ENCODE measurements at places on chromosomes 3 and 15.
A peak's percentile ranks its signal among the peaks of the same experiment; 100 is the strongest.

DNA sequence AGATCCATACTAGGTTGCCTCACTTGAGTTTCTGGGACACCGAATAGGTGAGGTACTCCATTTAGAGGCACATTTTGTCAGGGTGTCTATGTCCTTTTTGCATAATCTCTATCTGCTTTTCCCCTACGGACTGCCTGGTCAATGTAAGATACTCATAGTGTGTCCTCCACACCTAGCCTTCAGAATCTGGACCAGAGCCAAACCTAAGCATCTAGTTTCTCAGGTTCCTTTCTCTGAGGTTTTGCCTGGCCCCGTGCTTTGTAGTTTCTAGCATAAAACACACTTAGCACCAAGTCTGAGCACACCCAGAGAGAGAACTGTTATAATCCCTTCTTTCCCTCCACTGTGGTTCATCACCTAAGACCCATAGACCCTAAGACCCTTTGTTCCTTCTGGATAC, 105.9 kb upstream of the MLF1 start:
- no peak for DNase-seq

DNA sequence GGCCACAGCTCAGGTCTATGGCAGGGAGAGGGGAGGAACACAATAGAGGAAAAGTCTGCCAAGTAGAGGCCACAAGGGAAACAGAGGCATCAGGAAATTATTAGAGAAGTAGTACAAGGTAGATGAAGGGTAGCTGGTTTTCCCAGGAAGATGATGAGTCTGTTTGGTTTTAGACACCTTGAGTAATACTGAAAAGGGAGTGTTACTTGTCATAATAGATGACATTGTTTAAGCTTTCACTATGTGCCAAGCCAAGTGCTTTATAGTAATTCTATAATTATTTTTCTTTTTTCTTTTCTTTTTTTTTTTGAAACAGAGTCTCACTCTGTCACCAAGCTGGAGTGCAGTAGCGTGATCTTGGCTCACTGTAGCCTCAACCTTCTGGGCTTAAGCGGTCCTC, 13.7 kb downstream of the PXK start:
- no peak for DNase-seq

GRCh38 chr15:68980786-68981185, 33.7 kb upstream of the NOX5 start:
- DNase-seq = no peak

DNA sequence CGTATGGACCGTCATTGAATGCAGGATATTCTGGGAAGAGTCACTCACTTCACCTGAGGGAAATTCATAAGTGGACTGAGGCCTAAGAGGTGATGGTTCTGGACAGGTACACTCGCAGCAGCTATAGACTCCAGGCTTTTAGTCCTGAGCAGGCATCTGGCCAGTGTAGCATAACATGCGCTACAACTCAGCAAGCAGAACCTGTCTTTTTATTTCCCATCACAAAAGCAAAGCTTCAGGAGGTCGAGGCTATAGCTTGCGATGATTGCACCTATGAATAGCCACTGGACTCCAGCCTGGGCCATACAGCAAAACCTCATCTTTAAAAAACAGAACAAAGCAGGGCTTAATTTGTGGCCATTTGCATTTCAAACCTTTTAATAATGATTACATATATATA, 185.8 kb downstream of the KCNH8 start:
- no peak for DNase-seq

- DNase-seq = peak; percentile 74
Measured at GRCh38 chr3:49813497-49814174, at the start of gene UBA7. Gene UBA7, minus strand, starts transcription at chr3:49813953. Its CDS starts 166 bp downstream, at chr3:49813787.

- no peak for DNase-seq
Measured at GRCh38 chr15:51263726-51264125, 74.7 kb downstream of the CYP19A1 start.

- peak; percentile 88 for DNase-seq
Measured at GRCh38 chr15:60972301-60972700, 256.8 kb downstream of the RORA start.

- DNase-seq = no peak
Measured at GRCh38 chr3:71281280-71281679, 302.2 kb downstream of the FOXP1 start.

GRCh38 chr3:187662848-187663409, 7.3 kb downstream of the SST start:
- no peak for DNase-seq

- DNase-seq = no peak
Measured at GRCh38 chr15:51736751-51737521, 519 bp downstream of the LYSMD2 start.

GRCh38 chr3:57740027-57740426, 16.1 kb upstream of the SLMAP start:
- DNase-seq = no peak

GRCh38 chr3:106010829-106011228, 142.0 kb upstream of the CBLB start:
- DNase-seq = no peak

GRCh38 chr3:170098753-170099152, 61.0 kb downstream of the GPR160 start:
- DNase-seq = no peak
